ENCODE measurements at places on chromosomes 16 and 17. TPM values are rescaled to one million over a fixed set of nuclear protein-coding genes. Genes with fewer than 3 reads are reported as not detected.

- no peak for DNase-seq
Measured at GRCh38 chr17:50440838-50441829, 15.1 kb downstream of the ACSF2 start.

Gene SLC22A31
- not detected for total RNA-seq

Gene KRTAP16-1
- total RNA-seq = not detected

Gene OTOA
- not detected for total RNA-seq

Gene CDH13
- 166 TPM for total RNA-seq

DNA sequence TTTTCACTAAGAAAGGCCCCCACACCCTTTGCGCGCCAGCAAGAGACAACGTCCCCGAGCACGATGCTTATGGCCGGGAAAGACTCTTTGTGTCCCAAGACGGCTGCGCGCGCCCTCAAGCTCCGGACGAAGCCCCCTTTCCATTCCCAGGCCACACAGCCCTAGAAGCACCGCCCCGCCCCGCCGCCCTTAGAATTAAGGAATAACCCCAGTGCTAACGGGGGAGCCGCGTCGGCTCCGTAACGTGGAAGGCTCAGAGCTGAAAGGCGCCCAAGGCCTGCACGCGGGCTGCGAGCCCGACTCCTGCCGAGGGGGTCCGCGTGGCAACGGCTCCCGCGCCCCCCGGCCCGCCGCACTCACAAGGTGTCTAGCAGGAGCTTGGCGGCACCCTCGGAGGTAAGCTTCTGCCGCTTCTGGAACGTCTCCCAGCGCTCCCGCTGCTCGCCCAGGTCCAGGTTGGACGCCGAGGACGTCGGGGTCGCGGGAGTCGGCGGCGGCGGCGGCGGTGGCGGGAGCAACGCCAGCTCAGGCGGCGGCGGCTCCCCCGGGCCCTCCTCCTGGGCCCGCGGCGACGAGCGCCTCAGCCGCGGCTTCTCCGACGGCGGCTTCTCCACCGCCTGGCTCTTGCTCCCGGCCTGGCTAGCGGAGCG lies 477 bp downstream of the CENPV start:
- DNase-seq = peak; percentile 55

DNA sequence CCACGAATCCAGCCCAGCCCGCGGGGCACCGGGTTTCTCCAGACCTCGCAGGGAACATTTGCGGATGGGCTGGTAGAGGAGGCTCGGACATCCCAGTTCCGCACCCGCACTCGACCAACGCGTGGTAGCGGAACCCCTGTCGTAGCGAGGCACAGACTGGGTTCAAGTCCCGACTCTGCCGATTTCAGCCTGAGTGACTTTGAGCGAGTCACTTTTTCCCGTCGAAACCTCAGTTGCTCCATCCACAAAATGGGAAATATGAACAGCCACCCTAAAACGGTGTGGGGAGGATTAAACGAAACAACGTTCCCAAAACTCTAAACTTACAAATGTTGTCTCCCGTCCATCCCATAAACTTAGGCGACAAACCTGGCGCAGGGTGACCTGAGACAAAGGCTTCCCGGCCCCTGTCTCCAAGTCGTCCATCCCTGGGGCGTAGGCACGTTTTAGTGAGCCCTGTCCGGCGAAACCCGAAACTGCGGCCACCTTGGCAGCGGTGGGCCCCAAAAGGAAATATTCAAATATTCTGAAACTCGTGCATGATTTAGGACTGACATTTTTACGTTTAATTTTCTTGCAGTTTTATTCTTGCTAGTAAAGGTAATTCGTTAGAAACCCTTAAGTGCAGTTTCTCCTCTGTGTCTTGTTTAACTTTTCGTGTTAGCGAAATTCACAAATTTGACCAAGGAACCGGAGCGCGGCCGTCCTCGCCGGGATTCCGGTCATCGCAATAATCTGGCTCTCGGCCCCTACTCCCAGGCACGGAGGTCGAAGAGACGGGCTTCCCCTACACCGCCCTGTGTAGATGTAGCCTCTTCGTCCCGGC lies 1.9 kb upstream of the MLLT6 start:
- DNase-seq = peak; percentile 55

Gene KRTAP4-3
- total RNA-seq = not detected

Gene TBC1D3C
- total RNA-seq = not detected

DNA sequence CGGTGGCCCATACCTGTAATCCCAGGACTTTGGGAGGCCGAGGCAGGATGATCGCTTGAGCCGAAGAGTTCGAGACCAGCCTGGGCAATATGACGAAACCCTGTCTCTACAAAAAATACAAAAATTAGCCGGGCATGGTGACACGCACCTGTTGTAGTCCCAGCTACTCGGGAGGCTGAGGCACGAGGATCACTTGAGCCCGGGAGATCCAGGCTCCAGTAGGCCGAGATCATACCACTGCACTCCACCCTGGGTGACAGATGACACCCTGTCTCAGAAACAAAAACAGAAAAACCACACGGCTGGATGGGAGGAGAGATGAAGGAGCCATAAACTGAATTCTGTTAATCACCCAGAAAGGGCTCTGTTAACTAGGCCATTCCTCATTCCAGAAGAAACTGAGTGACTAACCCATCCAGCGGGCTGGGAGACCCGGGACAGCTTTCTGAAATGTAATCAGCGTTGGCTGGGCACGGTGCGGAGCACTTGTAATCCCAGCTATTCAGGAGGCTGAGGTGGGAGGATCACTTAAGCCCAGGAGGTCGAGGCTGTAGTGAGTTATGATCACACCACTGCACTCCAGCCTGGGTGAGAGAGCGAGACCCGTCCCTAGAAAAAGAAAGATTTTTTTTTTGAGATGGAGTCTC lies 641 bp upstream of the NT5C3B start:
- DNase-seq = no peak

DNA sequence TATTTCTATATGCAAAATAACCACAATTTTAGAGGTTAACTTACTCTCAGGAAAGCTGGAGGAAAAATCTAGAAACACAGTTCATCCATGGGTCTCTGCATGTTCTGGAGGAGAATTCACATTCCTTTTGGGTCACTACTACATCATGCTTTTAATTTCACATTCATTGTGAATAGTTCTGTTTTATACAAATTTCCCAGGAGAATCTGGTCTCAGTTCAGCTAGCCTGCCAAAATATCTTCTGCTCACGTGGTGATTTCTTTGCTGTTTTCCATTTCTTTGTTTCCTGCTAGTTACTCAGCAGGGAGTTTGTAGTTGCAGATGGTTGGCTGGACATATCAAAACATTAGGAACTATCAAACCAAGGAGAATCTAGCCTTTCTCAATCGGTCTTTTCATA lies at the start of gene ABCA9:
Gene ABCA9, minus strand, starts transcription at position 106 of the 400 bp plus-strand sequence. CDS start 9,801 bp downstream, outside the sequence.
- no peak for DNase-seq

Gene SLC47A1
- 3.7 TPM for total RNA-seq

DNA sequence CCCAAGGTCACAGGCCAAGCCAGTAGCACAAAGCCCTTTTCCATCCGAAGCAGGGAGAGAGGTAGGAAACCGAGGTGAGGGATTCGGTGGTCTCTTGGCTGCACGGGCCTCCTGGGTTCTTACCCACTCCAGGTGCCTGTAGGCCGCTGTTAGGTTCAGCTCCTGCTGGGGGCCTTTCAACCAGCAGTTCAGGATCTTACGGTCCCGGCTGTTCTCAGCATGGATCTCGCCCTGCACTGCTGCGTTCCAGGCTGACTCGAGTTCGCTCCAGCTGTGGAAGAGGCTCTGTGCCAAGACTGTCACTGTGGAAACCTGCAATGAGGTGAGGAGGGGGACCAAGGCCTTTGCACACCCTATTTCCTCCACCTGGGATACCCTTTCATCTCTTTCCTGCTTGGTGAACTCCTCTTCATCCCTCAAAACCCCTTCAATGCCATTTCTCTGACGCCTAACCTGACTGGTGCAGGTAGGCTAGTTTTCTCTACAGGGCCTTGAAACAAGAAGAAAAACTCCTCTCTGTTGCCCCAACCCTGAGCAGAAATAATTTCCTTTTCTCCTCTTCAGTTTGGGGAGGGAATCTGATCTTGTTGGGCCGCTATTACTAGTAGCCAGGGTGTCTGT lies 103.6 kb downstream of the RMI2 start:
- no peak for DNase-seq

DNA sequence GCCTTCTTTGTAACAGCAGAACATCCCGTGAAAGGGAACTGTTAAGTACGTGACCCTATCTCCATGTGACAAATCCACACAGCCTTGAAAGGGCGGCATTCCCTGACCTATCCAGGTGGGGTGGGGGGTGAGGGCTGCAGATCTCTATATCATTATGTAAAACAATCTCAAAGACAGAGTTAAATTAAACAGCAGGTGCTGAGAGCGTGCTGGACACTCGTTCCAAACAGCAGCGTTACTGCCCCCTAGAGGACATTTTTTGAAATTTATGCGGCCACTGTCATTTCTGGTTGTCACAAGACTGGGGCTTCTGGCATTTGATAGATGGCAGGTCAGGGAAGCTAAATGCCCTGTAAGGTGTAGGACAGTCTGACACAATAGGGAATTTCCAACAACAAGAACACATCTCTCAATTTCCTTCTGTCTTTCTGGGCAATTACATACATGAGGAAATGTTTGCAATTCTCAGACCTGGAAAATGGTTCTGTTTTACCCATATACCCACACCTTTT lies 6.7 kb upstream of the SLC25A39 start:
- DNase-seq = peak; percentile 60

DNA sequence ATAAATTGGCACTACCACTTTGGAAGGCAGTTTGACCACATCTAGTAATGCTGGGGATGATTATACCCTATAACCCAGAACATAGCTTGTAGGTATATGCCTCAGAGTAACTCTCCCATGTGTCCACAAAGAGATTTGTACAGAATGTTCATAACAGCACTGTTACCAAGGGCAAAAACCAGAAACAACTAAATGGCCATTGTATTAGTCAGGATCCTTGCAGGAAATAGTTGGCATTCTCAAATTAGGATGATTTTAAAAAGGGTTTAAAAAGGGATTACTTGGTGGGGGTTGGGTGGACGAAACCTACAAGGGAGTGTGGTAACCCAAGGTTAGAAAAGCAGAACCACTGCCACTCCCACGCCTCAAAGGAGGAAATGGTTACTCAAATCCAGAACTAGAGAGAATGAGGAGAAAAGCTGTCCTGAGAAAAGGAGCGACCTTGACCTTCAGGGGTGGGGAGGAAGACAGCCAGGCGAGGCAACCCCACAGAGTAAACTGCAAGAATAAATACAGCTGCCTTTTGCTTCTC lies 2.1 kb downstream of the CPPED1 start:
- DNase-seq = no peak

- DNase-seq = no peak
Measured at GRCh38 chr16:65884018-65884417, 482.5 kb upstream of the CDH5 start.

Gene EFNB3
- 0.13 TPM for total RNA-seq

DNA sequence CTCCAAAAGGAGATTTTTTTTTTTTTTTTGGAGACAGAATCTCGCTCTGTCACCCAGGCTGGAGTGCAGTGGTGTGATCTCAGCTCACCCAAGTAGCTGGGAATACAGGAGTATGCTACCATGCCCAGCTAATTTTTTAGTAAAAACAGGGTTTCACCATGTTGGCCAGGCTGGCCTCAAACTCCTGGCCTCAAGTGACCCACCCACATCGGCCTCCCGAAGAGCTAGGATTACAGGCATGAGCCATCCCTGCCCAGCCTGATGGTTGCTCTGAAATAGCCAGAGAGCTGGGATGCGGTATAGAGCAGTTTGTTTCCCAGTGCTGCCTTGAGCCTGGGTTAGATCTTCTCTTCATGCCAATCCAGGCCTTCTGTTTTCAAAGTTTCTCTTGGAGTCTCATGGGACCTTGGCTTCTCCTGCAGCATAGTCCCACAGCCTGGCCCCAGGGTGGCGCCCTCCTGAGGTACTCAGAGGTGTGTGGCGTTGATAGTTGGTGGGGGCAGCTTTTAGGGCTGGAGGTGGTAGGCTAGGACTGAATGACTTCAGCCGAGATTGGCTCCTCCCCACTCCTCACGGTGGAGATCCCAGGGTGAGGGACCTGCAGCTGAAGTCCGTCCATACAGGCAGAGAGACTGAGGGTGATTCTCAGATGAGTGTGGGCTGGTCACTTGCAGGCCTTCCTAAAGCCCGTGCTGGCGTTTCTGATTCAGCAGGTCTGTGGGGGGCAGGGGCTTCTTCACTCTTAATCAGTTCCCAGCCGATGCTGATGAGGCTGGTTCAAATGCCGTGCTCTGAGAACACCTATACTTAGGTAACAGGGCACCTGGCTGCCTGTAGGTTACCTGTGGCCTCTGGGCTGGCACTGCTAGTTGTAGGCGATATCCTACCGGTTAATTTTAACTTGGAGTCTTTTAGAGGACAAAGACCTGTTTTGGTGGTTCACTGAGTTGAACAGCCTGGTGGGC lies 52.0 kb downstream of the TNFRSF13B start:
- no peak for DNase-seq

Gene VTN
- total RNA-seq = 30.2 TPM

Gene HASPIN
- total RNA-seq = 0.13 TPM

DNA sequence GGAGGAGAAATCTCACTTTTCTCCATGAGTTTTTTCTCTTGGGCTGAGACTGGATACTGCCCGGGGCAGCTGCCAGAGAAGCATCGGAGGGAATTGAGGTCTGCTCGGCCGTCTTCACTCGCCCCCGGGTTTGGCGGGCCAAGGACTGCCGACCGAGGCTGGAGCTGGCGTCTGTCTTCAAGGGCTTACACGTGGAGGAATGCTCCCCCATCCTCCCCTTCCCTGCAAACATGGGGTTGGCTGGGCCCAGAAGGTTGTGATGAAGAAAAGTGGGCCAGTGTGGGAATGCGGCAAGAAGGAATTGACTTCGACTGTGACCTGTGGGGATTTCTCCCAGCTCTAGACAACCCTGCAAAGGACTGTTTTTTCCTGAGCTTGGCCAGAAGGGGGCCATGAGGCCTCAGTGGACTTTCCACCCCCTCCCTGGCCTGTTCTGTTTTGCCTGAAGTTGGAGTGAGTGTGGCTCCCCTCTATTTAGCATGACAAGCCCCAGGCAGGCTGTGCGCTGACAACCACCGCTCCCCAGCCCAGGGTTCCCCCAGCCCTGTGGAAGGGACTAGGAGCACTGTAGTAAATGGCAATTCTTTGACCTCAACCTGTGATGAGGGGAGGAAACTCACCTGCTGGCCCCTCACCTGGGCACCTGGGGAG lies 19.1 kb downstream of the NGFR start:
- peak; percentile 79 for DNase-seq

GRCh38 chr17:48062273-48062672 lies 14.1 kb downstream of the NFE2L1 start:
- no peak for DNase-seq

GRCh38 chr17:1580979-1581676 lies 18.5 kb upstream of the PITPNA start:
- no peak for DNase-seq

GRCh38 chr17:9109933-9110332 lies 88.6 kb downstream of the NTN1 start:
- no peak for DNase-seq

GRCh38 chr16:14338236-14338635 lies 267.1 kb downstream of the MRTFB start:
- DNase-seq = no peak

DNA sequence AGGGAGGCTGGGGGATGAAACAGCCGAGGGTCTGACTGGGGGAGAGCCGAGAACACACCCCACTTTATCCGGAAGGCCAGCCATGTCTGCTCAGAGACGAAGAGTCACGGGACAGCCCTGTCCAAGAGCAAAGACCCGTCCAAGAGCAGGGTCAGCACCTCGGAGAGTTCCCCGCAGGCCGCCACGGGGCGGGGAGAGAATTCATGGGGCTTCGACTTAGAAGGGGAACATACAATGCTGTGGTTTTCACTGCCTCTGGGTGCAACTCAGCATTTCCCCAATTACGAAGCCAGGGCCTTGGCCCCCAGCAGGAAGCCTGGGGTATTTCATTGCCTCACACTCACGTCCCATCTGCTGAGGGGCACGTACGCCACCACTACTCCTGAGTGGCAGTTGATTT lies 59.3 kb downstream of the JPH3 start:
- peak; percentile 54 for DNase-seq

GRCh38 chr16:88744577-88745521 lies 38.5 kb downstream of the CTU2 start:
- no peak for DNase-seq

GRCh38 chr17:44522883-44523671 lies 19.9 kb upstream of the GPATCH8 start:
- DNase-seq = peak; percentile 81

All from Right ventricle myocardium superior (tissue), 1 donor.